ENCODE measurements at places on chromosomes 5 and 9.

DNA sequence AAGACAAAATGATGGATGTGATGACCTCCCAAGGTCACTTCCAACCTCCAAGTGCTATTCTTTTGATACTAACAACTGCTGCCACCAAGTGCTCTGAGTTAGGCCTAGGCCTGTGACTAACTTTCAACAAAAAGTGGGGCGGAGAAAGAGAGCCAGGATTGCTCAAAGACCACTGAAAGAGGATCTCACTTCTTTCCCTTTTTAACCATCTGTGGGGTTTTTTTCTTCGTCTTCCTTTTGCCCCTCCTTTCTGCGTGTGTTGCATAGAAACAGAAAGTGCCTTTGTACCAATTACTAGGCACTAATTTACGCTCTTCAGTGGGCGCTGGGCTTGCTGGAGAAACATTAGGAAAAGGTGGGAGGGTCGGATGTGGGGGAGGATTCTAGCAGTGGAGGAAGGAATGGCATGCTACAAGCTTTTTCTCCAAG, 8.0 kb downstream of the KLF9 start:
- DNase-seq: no peak

- no peak for DNase-seq
These were observed 2.6 kb upstream of the CD14 start for GRCh38 chr5:140635291-140636257.

- DNase-seq: peak; percentile 6
These were observed 67.6 kb upstream of the RGMB start for GRCh38 chr5:98705841-98706240.

GRCh38 chr9:6655036-6655435, 9.5 kb upstream of the GLDC start:
- DNase-seq: no peak

- DNase-seq: peak; percentile 41
These were observed 45.9 kb downstream of the RGS3 start for GRCh38 chr9:113509463-113509862.

- DNase-seq: peak; percentile 19
These were observed 71.5 kb upstream of the ERBIN start for GRCh38 chr5:65854925-65855324.

DNA sequence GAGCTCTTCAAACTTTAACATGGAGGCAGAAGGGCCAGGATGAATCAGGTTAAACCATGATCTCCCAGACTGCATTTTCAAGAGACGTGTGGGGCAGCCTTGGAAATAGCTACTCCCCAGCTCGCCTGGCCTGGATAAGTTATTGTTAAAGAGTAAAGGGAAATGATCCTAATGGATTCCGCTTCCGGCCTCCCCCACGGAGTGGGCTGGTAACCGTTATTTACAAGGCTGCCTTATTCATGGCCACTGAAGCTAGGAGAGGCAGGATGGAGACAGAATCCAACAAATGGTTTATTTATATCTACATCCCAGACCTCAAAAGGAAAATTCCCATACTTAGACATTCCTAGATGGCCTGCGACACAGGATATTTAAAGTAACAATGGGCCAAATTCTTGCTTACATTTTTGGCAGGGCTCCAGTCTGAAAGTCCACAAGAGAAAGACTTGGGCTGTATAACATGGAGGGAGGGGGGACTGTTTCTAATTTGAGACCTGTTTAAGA, 27.9 kb downstream of the SPRY4 start:
- peak; percentile 72 for DNase-seq

- no peak for DNase-seq
These were observed 48.2 kb downstream of the XRCC4 start for GRCh38 chr5:83125560-83125959.

- peak; percentile 3 for DNase-seq
These were observed 54.7 kb downstream of the SH3RF2 start for GRCh38 chr5:145991044-145991575.

DNA sequence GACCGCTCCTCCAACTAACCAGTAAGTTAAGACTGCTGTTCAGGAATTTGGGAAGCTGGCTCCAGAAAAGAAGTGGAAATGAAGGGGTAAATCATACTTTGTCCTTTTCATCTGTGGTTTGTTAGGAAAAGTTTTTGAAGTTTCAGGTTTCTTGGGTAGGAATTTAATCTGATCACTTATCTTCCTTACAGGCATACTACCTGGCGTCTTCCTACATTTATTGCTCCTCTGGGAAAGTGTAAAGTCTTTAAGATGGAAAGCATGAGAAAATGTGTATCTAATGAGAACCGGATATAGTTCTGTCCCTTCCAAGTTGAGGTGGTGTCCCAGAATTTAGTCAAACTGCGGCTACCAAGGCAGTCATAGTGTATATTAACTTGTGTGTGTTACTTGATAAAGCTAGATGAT, 1.3 kb downstream of the RASA1 start:
- DNase-seq: no peak

DNA sequence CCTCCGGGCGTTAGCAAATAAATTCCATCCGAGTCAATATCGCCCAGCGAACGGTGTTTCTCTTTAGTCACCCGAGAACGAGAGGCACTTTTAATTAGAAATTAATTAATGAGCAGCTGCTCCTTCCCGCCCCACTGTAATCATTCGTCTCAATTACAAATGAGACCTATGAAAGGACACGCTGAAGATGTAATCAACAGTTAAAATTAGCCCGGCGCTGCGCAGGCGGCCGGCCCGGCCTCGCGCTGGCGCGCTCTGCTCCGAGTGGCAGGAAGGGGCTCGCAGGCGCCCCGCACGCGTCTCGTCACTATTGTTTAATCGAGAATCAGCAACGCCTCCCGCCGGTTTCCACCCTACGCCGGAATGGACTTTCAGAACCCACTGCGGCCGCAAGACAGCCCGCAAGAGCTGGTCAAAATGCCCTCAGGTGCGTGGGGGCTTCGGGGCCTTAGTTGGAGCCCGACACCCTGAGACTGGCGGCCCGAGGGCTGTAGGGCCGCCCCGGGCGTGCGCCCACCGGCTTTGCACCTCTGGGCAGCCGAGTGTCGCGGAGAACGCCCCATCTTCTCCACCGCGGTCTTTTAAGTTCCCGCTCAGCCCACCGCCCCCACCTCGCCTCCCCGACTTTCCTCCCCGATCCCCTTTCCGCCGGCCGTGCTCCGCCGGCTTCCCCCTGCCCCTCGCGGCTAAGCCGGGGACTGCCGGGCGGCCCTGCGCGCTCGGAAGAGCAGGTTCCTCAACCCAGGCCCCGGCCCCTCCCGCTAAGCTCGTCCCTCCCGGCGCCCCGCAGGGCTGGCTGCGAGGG, 597 bp upstream of the IRX4 start:
- DNase-seq: no peak

DNA sequence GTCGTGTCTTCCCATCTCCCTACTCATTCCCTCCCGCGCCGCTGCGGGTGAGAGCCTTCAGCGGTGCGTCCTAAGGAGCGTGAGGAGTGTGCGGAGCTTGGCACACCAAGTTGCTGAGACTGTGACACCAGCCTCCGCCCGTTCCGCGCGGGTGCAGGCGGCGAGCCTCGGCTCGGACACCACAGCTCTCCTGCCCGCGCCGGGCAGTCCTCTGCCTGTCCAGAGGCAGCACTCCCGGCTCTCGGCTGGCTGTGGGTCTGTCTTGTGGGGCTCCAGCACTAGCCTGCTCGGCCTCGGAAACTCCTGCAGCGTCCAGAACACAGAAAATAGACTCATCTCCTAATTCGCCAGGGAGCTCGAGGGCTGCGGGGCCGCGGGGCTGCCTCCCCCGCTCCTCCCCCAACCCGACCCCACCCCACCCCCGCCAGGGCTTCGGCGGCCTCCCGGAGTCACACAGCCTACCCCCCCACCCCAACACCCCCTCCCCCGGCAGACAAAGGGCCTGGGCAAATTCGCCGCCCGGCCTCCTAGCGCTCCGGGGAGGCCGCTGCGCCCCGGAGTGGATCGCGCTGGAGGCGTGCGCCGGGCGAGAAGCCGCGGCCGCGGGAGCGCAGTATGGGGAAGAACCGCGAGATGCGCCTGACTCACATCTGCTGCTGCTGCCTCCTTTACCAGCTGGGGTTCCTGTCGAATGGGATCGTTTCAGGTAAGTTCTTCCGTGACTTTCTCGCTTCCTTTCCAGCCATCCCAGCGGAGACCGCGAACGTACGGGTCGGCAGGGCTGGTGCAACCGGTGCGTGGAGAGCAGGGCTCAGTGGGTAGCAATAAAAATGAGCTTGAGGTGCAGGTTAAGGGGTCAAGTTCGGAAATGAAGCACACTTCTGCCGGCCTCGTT, at the start of gene ADAMTS19:
TSS of gene ADAMTS19 (plus strand) at position 522 of the 895 bp plus-strand sequence. CDS start at position 616, 94 bp downstream.
- DNase-seq: no peak

DNA sequence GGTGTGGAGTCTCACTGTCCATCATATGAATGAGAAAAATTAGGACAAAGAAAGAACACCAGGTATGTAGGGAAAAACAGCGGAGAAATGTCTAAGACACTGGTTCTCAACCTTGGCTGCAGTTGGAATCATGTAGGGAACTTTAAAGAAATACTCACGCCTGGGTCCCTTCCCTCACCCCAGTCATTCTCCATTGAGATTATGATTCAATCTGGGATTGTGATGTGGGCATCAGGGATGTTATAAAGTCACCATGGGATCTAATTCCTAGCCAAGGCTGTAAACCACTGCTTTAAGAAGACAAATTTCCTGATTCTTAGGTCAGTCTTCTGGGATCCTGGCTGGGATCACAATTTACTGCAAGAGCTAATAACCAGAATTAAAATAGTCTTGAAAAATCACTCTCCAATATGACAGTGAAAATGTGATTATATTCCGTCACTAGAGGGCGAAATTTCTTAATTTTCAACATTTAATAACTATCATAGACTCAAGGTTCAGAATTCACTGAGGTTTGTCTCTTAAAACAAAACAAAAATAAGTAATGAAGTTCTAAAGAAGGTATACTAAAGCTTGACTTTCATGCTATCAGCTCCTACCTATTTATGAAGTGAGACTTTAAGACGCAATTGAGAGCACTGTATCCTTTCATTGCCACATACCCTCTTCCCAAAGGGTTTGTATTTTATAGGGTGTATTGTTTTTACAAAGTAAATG, 60.5 kb downstream of the GLDC start:
- DNase-seq: no peak

- peak; percentile 49 for DNase-seq
These were observed 77.7 kb downstream of the EBF1 start for GRCh38 chr5:159021901-159022556.

DNA sequence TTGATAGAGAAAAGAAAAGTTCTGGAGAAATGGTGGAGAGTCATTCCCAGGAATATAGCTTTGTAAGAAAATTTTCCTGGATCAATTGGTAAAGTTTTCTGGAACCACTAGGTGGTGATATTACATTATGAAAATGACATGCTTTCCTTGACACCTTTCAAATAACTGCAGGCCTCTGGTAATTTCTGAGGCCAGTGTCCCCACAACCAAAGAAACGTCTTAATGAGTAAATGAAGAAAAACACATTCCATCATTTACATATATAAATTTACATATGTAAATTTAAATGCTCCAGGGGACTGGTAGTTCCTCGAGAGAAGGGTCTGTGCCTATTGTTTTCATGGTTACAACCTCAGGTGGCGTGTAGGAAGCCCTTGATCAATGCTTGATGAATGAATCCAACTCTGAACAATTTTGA, 17.2 kb upstream of the RGS3 start:
- no peak for DNase-seq

GRCh38 chr5:122436615-122437014, 124.6 kb downstream of the SNCAIP start:
- DNase-seq: no peak

GRCh38 chr5:173158366-173158765, 14.0 kb downstream of the BNIP1 start:
- DNase-seq: no peak

DNA sequence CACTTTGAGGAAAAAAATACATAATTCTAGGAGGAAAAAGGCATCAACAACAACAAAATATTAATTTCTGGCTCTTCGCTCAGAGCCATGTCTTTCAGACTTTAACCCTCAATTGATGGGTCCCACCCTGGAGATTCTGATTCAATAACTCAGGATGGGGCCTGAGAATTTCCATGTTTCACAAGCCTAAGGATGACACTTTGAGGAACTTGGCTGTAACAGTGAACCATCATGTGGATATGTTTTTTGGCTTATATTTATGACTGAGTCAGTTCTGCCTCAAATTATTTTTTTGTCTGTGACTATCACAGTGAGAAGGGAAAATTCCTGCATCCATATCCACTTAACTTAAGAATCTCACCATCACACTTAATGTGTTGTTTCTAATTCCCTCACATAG, 504.6 kb downstream of the RASEF start:
- no peak for DNase-seq

DNA sequence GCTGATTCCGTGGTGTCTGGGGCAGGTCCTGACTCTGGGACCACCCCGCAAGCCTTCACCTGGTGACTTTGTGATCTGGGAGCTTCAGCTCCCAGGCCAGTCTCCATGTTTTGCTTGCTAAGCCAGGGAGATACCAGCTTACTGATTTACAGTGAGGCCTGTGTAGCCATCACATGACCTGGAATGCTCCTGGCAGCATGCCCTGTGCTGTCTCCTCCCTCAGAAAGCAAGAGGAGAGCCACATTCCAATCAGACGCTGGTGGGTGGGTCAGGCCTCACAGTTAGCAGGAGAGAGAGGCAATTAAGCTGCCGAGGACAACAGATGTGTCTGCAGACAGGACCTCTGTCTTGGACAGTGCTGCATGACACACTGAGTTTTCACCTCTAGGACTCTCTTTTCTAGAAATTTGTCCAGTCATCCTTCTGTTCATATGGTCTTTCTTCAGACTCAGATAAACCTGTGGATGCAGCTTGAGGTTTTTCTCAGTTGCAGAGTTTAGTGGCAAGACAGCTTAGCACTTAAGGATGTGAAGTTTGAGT, 24.4 kb upstream of the GRPEL2 start:
- DNase-seq: peak; percentile 82

DNA sequence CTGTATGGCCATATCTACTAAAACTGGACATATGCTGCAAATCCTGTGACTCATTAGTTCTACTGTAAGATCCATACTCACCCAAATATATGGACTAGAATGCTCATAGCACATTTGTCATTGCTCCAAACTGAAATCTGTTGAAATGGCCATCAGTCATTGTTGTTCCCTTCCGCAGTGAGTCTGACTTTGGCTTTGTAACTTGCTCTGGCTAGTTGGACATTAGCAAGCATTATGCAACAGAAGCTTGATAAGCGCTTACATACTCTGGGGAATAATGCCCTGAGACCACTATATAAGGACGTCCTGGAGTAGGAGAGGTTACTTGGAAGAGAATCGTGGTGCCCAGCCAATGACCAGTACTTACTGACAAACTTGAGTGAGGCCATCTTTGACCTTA, 9.0 kb downstream of the KIAA1958 start:
- no peak for DNase-seq

DNA sequence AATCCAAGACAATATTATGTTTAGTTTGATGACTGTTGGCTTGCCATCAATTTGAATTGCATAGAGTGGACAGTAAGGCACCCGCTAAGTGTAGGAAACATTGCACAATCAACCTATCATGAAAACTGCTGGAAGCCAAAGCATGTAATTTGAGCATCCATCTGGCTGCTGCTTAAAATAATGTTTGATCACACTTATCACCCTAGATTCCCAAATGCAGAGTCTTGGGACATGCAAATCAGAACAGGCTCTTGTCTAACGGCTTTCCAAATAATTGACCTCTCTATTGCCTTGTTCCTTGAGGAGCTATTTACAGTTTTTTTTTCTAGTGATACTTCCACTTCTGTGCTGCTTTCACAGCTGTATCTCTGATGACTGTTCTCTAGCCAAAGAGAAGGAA, 342.1 kb downstream of the PRR16 start:
- no peak for DNase-seq

- DNase-seq: no peak
These were observed 21.0 kb downstream of the RMI1 start for GRCh38 chr9:84001621-84002020.
